Activated T-cell treated with anti-CD3 and anti-CD28 coated beads for 48 hours (primary cell): ENCODE measurements at places on chromosomes 11 and 22.
A peak's percentile ranks its signal among the peaks of the same experiment; 100 is the strongest.

GRCh38 chr11:93393386-93393785 is 62.8 kb downstream of the DEUP1 start:
- DNase-seq = no peak

- DNase-seq = no peak
Observed at GRCh38 chr11:118688851-118689502, 9.5 kb upstream of the TREH start.

DNA sequence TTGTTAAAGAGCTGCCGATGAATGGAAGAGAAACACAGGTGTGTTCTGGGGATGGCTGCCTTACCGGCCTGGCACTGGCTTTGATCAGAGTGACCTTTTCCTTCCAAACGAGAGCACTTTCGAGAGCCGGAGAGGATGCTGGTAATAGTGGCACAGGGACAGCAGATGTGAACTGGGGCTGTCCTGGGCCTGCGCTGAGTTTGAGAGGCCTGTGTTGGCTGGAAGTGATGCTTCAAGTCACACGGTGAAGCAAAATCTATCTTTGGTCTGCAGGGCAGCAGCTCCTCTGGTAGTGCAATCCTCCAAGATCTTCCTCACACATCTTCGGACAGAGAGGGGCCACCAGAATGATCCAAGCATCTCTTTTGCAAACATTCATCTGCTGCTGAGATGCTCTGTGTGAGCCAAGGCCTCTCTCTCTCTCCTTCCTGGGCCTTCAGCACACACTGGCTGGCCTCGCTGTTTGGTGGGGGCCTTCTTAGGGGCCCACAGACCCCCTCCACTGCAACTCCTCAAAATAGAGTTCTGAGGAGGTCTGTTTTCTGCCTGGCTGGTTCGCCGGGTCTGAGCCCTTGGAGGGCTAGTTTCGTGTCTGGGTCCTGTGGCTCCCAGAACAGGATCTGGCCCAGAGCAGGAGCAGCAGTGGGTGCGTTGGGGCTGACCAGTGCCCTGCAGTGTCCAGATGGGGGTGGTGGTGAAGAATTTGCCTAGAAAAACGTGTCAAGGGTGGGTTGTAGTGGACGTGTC is 6.4 kb downstream of the MPPED1 start:
- no peak for DNase-seq

DNA sequence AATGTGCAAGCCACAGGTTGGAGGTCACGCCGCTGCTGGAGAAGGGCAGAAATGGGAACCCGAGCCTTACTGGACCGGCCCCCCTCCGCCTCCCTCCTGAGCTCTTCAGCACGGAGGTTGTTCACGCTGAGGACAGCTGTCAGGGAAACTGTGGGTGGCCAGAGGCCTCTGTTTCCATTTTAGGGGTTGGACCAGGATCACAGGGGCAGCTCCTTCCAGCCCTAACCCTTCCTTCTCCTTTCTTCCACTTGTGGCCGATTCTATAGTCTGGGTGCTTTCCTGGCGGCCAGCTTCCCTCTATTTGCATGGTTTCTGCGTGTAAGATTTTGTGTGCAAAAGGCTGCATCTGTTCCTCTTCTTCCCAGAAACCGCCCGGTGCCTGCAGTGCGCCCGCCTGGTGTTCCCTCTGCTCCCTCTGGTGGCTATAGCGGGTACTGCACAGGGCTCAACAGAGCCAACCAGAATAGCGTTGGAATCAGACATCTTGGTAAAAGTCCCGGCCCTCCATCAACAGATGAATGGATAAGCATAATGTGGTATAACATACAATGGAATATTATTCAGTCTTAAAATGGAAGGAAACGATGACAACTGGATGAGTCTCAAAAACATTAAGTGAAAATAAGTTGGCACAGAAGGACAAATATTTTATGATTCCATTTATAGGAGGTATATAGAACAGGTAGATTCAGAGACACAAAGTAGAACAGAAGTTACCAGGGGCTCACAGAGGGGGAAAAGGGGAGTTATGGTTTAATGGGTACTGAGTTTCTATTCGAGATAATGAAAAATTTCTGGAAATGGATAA is 8.4 kb upstream of the SLC22A8 start:
- DNase-seq = peak; percentile 80

- DNase-seq = no peak
Observed at GRCh38 chr22:25451480-25452114, 112.9 kb upstream of the GRK3 start.

- no peak for DNase-seq
Observed at GRCh38 chr11:61049859-61050258, 52.4 kb upstream of the CD5 start.

GRCh38 chr11:433111-433510 is 8.7 kb downstream of the ANO9 start:
- no peak for DNase-seq

GRCh38 chr11:123356539-123356938 is 73.5 kb upstream of the GRAMD1B start:
- DNase-seq = peak; percentile 46

GRCh38 chr11:113674397-113674685 is 31.8 kb downstream of the TMPRSS5 start:
- no peak for DNase-seq

DNA sequence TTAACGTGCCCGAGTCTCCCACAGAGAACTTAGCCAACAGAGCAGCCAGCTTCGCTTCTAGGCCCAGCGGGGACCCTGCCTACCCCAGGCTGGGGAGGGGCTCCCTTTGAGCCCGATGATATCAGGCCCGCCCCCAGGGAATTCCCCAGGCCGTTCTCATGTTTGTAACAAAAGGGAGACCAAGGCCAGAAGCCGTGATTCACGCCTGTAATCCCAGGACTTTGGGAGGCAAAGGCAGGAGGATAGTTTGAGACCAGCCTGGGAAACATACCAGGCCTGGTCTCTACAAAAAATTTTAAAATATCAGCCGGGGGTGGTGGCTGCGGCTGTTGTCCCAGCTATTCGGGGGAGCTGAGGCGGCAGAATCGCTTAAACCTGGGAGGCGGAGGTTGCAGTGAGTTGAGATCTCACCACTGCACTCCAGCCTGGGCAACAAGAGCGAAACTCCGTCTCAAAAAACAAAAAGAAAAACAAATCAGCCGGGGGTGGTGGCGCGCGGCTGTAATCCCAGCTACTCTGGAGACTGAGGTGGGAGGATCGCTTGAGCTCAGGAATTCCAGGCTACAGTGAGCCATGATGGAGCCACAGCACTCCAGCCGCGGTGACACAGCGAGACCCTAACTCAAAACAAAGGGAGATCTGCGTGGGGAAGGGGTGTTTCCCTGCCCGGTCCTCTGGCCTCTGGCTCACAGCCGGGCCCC is 1.7 kb downstream of the DRD4 start:
- no peak for DNase-seq

DNA sequence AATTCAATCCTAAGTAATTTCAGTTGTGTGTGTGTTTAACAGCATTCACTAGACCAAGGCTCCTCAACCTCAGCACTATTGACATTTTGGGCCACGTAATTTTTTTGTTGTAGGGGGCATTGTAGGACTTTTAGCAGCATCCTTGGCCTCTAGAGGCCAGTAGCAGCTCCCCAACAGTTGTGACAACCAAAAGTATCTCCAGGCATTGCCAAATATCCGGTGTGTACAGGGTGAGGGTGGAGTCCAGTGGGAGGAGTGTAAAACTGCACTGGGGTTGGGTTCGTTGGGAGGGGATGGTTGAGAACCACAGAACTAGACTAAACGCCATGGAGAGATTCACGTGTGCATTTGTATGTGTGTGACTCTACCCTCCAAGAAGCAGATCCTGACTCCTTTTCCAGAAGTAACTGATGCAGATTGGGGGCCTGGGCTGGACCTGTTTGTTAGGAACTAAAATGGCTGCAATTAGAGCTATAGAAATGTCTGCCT is 5.9 kb upstream of the PHF21A start:
- peak; percentile 32 for DNase-seq

DNA sequence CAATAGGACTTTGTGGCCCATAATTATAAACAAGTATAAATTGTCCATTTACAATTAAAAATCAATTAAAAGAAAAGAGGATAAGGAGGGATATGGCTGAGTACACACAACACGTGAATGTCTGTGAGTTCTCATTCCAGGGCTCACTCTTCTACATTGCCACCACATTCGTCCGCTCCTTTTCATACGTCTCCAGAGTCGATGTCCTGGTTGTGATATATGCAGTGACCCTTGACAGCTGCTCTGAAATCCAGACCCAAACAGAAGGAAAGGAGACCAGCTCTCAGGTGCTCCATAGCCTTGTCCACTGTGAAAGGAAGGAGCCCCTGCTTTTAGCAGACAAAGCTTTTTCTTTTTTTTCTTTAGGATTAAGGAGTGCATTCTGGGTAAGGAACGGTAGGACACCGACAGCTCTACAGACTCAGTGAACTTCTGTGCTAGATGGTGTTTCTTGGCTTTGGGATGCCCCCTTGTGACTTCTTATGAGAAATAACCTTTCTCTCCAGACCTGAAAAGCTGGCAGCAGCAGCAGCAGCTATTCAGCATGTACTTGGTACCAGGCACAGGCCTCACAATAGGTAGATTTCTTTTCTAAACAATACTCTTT is 19.7 kb upstream of the DNAJB13 start:
- no peak for DNase-seq

GRCh38 chr11:121032546-121032945 is 8.6 kb downstream of the TBCEL start:
- DNase-seq = no peak

GRCh38 chr22:19885841-19886592 is 31.3 kb upstream of the GNB1L start:
- no peak for DNase-seq

GRCh38 chr22:23233752-23234408 is 53.6 kb downstream of the BCR start:
- peak; percentile 75 for DNase-seq

GRCh38 chr11:1807264-1807995 is 27.4 kb upstream of the SYT8 start:
- DNase-seq = no peak

- no peak for DNase-seq
Observed at GRCh38 chr11:61684870-61685616, 4.9 kb downstream of the DAGLA start.

DNA sequence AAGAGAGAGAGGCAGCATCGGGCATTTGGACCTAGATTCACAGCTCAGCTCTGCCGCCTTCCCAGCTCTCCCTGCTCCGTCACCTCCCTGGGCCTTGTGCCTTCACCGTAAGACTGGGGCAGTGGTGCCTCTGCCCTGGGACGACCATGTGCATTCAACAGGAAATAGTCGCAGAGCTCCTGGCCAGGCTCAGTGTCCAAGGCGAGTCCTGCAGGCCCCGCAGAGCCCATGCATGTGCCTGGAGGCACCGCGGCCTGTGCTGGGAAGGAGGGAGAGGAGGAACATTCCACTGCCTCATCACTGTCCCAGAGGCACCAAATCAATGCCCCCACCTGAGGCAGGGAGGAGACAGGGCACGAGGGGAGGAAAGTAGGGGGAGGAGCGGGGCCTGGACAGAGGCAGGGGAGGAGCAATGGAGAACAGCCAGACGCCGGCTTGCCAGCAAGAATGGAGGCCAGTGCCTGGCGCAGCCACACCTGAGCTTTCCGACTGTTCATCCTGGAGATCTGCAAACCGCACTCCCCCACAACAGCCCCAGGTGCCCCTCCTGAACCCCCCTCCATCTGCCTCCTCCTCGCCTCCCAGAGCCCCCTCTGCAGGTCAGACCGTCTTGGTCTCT is 74.4 kb upstream of the PRR5 start:
- no peak for DNase-seq

GRCh38 chr11:2930704-2931419 is 1.6 kb upstream of the PHLDA2 start:
- peak; percentile 41 for DNase-seq

DNA sequence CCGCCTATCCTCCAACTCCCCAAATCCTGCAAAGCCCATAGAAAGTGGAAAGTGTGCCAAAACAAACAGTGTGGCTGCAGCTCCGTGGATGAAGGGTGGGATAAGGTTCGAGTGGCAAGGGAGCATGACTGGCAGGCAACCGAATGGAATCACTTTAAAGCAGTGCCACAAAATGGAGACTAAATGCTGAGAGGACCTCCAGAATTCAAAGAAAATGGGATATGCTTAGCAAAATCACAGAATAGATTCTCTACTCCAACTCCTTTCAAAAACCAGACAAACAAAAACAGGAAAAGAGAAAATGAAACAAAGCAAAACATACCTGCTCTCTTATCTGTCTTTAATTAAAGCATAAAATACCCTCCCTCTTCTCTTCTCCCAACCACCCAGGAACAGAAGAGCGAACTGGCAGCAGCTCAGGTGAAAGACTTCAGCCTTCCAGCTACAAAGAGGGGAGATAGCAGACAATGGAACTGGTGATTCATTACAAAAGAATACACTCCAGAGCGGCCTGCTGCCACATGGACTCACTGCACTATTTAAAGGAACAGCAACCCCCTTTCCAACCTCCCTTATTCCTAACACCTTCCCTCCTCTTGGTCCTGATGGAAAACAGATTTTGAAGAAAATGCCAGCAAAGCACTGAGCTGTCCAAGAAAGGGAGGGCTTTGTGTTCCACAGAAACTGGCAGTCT is 118.5 kb downstream of the APOL5 start:
- DNase-seq = no peak

- DNase-seq = no peak
Observed at GRCh38 chr11:75767228-75767572, 1.4 kb upstream of the DGAT2 start.

DNA sequence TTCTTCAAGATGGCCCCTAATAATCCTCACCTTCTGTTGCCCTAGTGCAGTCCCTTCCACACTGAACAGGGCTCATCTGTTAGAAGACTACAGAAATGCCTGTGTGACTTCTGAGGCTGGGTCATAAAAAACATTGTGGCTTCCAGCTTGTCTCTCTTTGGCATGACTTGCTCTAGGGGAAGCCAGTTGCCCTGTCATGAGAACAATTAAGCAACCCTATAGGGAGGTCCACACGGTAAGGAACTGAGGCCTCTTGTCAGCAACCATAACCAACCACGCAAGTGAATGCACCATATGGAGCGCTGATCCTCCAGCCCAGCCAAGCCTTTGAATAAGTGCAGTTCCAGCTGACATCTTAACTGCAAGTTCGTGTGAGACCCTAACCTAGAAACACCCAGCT is 2.6 kb downstream of the LIPT2 start:
- DNase-seq = no peak

GRCh38 chr22:29345932-29346331 is 30.4 kb upstream of the RASL10A start:
- DNase-seq = no peak

GRCh38 chr11:68398995-68399851 is 61.3 kb upstream of the PPP6R3 start:
- no peak for DNase-seq

- no peak for DNase-seq
Observed at GRCh38 chr11:120102864-120103122, 35.1 kb downstream of the TRIM29 start.

- no peak for DNase-seq
Observed at GRCh38 chr11:69131121-69131566, 24.6 kb upstream of the SMIM38 start.

- no peak for DNase-seq
Observed at GRCh38 chr22:34950489-34950888, 115.5 kb upstream of the ISX start.

GRCh38 chr11:6440906-6441358 is at the start of gene HPX:
TSS of gene HPX (minus strand) at chr11:6440987. CDS start at chr11:6440963, 24 bp downstream.
- no peak for DNase-seq

DNA sequence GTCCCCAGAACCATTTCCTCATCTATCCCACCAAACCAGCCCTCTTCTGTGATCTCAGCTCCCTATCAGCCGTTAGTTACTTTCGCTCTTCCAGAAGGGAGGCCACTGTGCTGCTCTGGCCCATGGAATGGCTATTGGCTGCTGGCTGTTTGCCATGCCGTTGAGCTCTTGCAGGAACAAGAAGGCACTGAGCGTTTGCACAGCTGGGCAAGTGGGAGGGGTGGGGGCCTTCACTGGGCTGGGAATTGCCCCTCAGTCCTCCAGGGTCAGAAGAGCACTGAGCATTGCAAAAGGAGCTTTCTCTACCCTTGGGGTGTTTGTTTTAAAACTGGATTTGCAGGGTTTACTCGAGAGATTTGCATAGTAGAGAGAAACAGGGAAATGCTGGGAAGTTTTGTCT is 129.0 kb upstream of the PARVA start:
- DNase-seq = no peak
